ENCODE measurements at places on chromosomes 4 and X.

DNA sequence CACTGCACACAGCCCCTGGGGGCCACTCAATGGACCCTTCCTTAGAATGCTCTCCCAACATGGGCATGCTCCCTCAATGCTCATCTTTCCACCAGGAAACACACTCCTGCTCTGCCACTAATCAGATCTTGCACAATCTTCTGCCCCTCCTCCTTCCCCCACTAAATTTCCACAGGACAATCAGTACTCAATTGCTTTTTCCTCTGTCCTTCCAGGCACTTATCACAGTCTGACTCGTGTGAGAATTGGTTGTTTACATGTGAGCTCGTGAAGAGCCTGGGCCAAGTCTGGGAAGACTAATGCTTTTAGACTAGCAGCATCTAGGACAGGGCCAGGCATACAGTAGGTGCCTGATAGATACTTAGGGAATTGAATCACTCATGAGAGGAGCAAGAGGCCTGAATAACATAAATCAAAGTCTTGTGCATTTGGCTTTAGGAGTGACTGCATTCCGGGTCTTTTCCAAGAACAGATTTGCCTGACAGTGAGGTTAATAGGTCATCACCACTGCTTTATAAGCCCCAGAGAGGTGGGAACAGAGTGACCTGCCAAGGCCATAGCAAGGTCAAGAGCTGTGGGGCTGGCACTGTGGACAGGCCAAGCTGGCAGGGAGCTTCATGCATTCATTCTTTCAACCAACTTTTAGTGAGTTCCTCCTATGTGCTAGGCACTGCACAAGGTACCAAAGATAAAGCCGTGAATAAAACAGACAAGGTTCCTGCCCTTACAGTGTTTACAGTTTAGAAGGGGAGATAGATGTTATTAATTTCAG lies 55.0 kb downstream of the PRPS1 start:
- no peak for DNase-seq

DNA sequence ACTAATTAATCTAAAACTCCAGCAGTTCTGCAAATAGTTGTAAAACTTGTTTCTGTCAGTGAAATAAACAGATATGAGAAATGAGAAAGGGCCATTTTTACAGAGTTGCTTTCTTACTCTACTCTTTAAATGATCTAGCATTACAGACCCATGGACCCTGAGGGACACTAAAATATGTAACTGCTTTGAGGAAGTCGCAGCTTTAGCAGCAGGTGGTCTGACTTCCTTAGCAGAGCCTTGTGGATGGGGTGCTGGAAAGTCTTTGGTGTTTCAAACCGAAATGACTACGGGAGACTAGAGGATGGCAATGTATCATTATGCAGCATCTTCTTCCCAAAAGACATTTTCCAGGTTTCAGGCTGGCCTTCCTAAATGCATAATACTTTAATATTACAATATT lies 18.7 kb downstream of the SHISA3 start:
- no peak for DNase-seq

- no peak for DNase-seq
These were observed 191.1 kb upstream of the NEIL3 start for GRCh38 chr4:177118596-177118995.

DNA sequence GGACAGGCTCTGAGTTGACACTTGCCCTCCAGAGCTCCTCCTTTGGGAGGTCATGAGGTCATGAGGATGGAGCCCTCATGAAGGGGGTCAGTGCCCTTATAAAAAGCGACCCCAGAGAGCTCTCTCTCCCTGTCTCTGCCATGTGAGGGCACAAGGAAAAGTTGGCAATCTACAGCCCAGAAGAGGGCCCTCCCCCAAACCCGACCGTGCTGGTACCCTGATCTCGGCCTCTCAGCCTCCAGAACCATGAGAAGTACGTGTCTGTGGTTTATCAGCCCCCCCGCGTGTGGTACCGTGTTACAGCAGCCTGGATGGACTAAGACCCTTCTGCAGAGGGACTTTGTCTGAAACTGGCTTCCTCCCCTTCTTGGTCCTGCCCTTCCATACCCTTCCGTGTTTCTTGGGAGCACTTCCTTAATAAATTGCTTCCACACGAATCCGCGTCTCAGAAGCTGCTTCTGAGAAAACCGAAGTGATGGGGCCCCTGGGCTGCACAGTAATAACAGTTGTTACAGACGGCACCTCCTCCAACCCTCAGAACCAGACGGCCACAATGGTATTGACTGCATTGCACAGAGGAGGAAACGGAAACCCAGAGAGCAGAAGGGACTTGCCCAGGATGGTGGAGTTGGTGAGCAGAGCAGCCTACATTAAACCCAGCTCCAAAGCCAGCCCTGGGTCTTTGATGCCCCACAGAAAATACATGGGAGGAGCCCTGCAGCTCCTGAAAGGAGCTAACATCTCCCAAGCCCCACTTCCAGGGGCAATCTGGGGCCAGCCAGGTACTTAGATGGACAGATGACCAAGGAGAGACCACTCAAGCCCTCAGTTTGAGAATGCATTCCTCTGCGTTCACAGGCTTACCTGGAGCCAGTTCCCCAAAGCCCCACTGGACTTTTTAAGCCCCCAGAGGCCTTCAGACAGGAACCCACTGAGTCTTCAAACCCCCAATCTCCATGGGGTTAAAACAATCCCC lies 242.7 kb downstream of the BCOR start:
- peak; percentile 68 for DNase-seq

GRCh38 chr4:127783955-127784770 lies 2.0 kb downstream of the HSPA4L start:
- no peak for DNase-seq

DNA sequence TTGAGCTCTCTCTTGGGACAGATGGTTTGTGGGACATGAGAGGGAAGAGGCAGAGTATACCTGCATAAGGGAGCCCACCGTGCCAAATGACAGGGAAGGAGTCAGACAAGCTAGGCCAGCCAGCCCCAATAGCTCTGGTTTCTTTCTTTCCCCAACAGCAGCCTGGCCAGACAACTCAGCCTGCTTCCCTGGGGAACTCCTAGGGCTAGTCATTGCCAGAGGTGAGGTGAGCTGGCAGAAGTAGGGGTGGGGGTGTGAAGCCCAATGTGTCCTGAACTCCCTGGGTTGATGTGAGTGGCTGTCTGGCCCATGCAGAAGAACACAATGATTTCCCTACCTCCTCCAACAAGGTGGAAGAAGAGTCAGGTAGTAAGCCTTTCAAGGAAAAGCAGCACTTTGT lies 135.5 kb downstream of the AMMECR1 start:
- no peak for DNase-seq

DNA sequence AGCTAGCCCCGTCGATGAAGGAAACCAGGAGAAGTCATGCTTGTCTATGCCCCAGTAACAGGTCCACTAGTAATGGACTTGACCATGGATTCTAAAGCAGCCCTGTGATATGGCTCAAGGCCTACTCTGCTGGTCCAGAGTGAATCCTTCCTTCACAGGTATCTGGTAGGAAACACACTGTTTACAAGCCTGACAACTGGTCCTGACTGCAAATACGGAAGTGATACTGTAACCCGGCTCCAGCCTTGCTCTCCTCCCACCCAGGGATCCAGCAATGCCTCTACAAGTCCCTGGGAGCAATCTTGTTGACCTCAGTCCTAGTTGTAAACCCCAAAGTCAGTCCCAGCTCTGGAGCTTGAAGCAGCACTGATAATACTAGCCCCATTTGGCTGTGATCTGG lies 239.2 kb upstream of the GRID2 start:
- no peak for DNase-seq

DNA sequence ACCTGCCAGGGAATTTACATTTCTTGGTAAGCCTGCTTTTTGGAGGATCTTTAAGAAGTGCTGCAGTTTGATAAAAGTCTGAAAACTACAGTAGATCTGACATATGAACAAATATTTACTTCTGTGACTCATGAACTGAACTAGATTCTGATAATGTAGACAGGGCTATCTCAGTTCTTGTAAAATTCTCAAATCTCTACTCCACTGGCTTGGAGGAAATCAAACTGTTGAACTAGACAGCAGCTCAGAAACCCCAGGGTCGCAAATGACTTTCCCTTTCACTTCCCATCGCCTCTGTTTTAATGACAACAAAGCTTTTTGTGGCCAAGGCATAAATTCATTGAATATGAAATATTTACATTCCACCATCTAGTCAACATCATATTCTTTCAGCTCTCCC lies 15.4 kb upstream of the OCIAD1 start:
- no peak for DNase-seq

- no peak for DNase-seq
These were observed 47.0 kb downstream of the ANXA10 start for GRCh38 chr4:168139336-168139735.

- no peak for DNase-seq
These were observed 518.8 kb downstream of the RAB28 start for GRCh38 chr4:12965334-12965733.

DNA sequence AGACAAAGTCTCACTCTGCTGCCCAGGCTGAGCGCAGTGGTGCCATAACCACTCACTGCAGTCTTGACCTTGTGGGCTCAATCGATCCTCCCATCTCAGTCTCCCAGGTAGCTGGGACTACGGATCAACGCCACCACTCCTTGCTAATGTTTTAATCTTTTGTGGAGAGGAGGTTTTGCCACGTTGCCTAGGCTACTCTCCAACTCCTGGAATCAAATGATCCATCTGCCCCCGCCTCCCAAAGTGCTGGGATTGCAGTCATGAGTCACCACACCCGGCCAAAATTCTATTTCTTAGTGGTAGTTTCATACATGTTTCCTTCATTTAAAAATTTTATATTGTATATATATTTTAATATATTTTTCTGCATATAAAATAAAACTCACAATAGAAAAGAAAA lies 125.8 kb upstream of the CLNK start:
- no peak for DNase-seq

DNA sequence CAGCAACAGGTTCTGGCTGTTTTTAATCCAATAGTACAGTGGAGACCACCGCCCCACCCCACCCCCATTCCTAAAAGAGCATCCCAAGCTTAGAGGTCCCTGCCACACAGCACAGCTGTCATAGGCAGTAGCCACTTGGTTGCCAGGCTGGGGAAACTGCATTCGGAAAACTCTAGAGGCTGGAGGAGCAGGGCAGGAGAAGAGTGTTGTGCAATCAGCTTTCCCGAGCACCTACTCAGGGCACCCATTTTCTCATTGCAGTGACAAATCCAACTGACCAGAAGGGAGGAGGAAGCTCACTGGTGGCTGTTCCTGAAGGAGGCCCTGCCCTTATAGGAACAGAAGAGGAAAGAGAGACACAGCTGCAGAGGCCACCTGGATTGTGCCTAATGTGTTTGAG lies 1.1 kb downstream of the CXCL1 start:
- no peak for DNase-seq

DNA sequence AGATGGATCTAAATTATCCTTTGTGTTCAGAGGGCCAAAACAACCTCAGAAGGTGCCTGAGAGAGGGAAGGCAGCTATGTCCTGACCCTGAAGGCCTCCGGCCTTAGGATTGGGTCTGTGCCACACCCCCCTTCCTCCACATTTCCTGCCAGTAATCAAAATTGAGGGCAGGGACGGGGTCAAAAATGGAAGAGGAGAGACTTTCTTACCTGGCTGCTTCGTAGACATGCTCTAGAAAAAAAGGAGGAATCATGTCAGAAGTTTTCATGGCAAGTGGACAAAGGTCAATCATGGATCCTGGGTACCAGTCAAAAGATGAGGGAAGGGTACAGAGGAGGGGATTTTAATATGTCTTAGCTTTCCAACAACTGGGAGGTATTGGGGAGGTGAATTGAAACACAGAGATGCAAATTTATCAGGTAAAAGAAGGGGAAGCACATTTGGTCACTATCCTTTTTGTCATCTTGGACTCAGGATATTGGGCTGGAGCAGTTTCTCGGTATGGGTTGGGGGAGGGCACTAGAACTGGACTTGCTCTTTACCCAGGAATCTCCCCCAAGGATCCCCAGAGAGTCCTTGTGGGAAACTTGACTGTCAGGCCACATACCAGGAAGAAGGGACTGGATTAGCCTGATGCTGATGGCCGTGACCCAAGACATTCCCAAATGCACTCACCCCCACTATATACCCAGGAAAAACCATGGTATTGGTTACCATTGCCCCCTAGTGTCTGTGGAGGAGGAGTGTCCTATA lies 17.1 kb downstream of the VSIG4 start:
- no peak for DNase-seq

- no peak for DNase-seq
These were observed 32.0 kb downstream of the DAPP1 start for GRCh38 chr4:99848591-99849001.

GRCh38 chrX:15150586-15150985 lies 119.3 kb downstream of the ASB9 start:
- no peak for DNase-seq

GRCh38 chrX:53474707-53475106 lies 40.5 kb upstream of the HSD17B10 start:
- DNase-seq: no peak

DNA sequence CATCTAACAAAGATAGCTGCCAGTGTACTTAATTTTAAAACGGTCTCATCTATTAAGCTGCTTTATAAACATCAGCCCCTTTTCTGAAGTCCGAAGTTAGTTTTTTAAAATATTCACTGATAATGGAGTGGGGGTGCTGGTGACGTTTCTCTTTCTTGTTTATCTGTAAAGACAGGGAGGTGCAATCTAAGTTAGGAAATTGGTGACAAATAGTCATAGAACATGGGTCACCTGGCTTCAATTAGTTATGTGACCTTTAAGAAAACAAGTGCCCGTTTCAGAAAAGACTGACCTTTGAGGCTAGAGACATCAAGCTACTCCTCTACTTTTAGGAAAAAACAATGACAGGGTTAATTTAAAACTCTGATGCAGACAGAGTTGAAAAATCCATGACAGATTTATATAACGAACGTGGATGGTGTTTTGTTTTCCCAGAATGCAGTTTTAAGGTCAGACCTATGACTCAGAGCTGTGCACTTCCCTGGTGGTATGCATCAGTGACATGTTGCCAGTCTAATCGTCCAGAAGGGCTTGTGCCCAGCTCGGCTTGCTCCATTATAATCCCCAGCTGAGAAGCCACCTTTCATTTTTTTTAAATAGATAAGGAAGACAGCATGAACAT lies 38.2 kb downstream of the FHL1 start:
- no peak for DNase-seq

- no peak for DNase-seq
These were observed 21.4 kb downstream of the SCARB2 start for GRCh38 chr4:76192236-76192635.

DNA sequence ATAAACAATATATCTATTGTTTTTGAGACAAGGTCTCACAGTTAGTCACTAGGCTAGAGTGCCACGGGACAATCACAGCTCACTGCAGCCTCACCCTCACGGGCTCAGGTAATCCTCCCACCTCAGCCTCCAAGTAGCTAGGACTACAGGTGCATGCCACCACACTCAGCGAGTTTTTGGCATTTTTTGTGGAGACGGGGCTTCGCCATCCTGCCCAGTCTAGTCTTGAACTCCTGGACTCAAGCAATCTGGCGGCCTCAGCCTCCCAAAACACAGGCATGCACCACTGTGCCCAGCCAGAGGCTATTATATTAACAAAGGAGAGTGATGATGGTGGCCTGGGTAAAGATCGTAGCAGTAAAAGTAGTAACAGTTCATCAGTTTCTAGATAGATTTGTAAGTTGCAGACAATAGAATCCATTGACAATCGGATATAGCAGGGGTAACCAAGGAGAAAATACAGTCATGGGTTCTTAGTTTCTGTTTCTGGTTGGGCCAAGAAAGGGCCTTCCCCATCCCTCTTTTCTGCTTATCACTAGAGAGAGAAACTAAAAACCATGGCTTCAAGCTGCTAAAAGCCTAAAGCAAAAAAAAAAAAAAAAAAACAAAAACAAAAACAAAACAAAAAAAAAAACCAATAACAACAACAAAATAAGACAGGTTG lies 60.6 kb downstream of the ANXA10 start:
- DNase-seq: no peak

GRCh38 chr4:47368211-47368610 lies 95.3 kb downstream of the COMMD8 start:
- DNase-seq: no peak

- DNase-seq: no peak
These were observed 57.2 kb upstream of the MTMR1 start for GRCh38 chrX:150635952-150636351.
